Esophagus squamous epithelium (tissue), 5 donors: ENCODE measurements at places on chromosomes 2 and 18.

DNA sequence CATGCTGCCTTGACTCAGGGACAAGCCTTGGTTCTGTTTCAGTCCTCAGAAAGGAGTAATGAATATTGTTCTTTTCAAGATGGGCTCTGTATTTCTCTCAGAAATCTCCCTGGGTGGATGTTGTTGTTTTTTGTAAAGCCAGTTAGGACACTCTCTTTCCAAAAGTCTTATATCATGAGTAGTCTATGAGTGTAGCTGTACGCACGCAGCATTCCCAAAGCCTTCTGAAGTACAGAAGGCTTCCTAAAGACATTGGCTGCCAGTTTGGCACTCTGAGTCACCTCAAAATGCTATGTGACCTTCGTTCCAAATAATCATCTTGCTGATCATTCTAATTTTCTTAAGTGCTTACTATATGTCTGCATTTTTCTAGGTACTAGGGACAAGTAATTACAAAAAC lies 16.7 kb upstream of the GTF2A1L start:
- no peak for DNase-seq

DNA sequence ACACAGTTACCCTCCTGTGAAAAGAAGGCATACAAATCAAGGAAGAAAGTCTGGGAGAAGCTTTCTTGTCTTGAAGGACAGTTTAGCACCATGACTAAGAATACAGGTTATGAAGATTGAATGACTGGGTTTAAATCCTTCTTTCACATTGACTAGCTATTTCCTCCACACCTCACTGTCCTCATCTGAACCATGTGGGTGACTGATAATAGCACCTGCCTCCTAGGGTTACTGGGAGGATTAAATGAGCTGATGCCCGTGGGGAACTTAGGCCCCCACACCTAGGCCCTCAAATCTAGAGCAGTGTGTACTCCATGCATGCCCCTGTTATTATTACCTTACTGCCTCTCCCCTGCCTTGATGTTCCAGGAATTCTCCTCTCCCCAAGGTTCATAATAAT lies 202.9 kb downstream of the FBXO15 start:
- no peak for DNase-seq

DNA sequence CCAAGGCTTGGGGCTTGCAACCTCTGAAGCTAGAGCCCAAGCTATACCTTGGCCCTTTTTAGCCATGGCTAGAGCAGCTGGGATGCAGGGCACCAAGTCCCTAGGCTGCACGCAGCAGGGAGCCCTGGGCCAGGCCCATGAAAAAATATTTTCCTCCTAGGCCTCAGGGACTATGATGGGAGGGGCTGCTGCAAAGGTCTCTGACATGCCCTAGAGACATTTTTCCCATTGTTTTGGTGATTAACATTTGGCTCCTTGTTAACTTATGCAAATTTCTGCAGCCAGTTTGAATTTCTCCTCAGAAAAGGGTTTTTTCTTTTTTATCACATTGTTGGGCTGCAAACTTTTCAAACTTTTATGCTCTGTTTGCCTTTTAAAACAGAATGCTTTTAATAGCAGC lies 56.9 kb upstream of the LHCGR start:
- DNase-seq, result no peak

GRCh38 chr2:109690822-109691541 lies 76.8 kb downstream of the SOWAHC start:
- DNase-seq, result no peak

DNA sequence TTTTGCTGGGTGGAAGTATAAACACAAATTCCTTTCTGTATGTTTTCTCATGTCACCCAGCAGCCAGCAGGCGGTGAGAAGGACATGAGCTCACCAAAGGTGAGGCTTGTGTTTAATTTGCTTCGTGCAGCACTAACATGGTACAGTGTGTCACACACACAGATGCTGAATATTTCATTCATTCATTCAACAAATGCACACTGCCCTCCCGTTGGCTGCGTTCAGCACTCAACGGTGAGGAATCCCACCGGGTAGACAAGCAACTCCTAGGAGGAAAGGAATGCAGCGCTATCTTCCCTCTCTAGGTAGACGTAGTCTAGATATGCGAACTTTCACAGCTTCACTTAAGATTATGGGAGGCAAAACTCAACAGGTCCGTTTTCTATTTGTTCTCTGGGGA lies 85.1 kb downstream of the LONRF2 start:
- DNase-seq, result no peak

GRCh38 chr2:188629753-188630527 lies 338.3 kb downstream of the GULP1 start:
- DNase-seq, result no peak

- DNase-seq, result no peak
Measured at GRCh38 chr2:111918383-111918806, 20.0 kb downstream of the MERTK start.

DNA sequence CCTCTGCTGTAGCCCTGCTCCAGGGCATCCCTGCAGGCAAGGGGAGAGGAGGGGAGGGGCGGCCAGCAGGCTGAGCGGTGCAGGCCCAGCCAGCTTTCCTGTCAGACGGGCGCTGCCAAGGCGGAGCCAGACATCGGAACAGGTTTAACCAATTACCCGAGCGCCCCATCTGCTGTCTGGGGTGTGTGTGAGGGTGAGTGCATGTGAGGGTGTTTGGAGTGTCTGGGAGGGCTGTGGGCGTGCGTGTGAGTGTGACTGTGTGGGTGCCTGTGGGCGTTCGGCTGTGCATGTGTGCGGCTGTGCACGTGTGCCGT lies 20.0 kb downstream of the EMX1 start:
- DNase-seq, result no peak

DNA sequence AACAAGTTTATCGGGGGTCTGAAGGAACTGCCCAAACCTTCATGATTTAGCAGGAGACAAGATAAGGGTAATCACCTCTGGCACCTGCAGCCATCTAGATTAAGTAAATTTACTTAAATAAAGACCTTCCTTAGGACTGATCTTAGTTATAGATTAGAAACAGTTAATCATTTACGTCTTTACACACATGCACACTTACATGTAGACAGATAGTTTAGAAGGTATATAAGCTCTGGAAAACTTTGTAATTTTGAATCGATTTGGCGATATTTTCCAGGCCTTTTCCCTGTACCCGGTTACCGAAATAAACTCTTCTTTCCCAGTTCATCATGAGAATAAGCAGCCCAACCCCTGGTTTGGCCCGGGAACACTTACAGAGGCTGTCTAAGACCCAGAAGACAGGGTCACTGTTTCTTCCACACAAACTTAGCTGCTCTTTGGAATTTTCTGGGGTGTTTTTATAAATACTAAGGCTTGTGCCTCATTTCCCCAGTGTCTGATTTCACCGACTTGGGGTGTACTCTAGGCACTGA lies 560 bp upstream of the SKA1 start:
- DNase-seq, result no peak

- no peak for DNase-seq
Measured at GRCh38 chr2:182587831-182588230, 128.2 kb upstream of the DNAJC10 start.

DNA sequence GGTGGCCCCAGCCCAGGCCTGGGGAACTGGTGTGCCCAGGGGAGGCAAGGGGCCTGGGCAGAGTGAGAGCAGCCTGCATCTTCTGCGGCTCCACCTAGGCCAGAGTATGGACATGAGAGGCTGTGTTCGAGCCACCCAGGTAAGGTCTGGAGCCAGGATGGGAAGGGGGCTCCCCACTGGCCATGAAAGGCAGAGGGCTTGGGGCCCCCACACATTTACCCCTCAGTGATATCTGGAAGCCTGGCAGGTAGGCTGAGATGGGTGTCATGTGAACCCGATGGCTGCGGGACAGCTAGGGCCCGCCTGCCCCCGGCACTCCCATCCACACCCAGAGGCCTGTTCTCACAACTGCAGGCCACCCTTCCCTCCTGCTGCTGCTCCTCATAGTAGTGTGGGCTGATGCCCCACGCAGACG lies 13.2 kb downstream of the ADRA2B start:
- no peak for DNase-seq

DNA sequence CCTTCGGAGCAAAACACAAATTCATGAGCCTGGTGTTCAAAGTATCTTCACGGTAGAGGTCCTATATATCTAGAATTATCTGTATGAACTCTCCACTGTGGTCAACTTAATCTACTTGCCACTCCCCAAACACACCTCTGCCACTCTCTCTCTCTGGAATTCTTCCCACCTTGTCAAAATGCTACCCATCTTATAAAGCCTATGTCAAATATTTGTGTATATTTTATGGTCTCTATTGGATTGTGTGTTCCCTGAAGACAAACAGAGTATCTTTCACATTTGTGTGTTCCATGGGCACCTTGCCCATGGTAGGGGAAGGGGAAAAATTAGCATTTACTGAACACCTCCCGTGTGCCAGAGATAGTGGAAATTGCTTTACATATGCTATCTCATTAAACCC lies 83.2 kb upstream of the ATL2 start:
- no peak for DNase-seq

DNA sequence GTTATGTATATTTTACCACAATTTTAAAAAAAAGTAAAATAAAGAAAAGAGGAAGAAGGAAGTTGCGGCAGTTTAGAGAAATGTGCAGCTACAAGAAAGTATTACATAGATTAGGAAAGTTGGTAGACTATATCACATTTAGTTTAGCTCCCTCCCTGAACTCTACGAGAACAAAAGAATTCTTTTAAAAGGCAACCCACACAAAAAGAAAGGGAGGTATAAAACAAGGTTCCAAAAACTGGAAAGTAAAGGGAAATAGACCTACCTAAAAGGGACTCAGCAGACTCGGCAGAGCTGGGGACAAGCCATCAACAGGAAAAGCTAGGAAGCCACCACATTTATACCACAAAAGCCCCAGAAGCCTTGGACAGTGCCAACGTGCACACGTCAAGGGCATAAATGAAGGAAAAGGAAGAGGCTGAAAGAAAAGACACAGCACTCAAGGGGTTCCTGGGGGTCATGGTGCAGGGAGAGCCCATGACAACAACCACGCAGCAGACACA lies 9.1 kb downstream of the TMEM127 start:
- no peak for DNase-seq

DNA sequence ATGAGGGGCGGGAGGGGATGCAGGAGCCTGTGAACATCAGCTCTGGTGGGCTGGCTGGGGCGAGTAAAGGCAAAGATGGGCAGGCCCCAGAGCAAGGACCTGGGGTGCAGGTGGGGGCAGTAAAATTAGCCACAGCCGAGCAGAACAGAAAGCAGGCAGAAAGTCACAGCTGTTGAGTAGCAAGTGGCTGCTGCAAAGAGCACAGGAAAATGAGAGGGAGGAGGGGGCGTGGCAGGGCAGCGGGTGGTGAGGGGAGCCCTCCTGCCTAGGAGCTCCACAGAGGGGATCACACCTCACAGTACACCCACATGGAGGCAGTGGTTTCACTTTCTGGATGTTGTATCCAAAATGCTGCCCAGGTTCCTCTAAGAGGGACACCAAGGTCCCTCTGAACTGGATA lies 79.6 kb downstream of the LBH start:
- DNase-seq, result no peak

- no peak for DNase-seq
Measured at GRCh38 chr2:47038656-47039488, 116.2 kb downstream of the STPG4 start.

DNA sequence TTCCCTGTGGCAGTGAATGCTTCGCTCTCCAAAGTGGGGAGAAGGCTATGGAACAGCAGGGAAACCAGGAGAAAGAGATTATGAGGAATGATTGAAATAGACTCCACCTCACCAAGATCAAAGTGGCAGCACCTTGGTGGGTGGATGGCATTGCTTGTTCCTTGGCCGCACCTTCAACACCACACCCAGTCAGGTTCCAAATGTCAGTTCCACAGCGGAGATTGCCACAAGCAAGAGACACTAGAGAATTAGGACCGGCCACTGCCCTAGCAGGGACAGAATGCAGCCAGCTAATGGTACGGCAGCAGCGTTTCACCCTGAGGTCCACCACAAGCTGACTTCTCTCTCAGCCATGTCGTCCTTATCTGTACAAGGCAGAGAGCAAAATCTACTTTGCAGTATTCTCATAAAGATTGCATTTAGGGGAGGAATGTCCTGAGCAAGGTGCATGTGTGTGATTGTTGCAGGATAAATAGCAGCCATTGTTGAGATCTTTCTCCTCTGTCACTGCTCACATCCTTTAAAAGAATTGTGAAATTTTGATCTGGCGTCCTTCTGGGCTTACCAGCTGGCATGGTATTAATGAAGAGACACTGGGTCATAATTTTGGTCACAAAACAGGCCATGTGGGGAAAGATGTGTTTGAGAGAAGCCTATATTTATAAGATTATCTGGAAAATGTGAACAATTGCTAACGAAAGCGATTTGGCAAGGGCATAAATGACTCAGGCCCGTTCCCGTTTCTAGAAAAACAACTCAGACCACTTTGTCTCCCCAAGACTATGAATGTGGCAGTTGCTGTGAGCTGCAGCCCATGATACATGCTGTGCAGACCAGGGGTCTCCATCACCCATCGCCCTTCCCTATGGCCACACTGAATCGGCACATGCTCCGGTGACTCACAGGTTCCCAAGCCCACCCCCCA lies 228.6 kb upstream of the ID2 start:
- DNase-seq, result no peak
